GDM1 (cell line): ENCODE measurements at places on chromosomes 6 and 20.

GRCh38 chr6:3509336-3509735 lies 52.5 kb upstream of the SLC22A23 start:
- DNase-seq = no peak

- no peak for DNase-seq
Observed at GRCh38 chr6:170238741-170239565, 51.9 kb downstream of the DLL1 start.

DNA sequence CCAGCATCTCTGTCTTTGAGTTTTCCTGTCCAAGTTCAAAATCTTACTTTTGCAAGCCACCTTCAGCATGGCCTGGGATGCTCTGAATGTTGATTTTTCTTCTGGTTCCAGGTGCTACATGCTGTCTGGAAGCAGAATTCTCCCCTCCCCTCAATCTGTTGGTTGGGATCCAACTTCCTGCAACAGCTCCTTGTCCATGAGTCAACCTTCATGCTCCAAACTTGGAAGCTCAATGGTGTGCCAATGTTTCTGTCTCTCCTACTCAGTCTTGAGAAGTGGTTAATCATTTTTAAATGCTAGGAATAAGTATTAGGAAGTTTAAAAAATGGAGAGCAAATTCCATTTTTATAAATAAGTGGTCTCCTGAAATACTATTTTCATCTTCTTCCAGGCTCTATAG lies 33.2 kb upstream of the PLEKHG1 start:
- no peak for DNase-seq

GRCh38 chr20:45019027-45019761 lies 52.9 kb downstream of the STK4 start:
- DNase-seq = no peak

- DNase-seq = no peak
Observed at GRCh38 chr20:50625986-50626677, 65.2 kb downstream of the RIPOR3 start.

DNA sequence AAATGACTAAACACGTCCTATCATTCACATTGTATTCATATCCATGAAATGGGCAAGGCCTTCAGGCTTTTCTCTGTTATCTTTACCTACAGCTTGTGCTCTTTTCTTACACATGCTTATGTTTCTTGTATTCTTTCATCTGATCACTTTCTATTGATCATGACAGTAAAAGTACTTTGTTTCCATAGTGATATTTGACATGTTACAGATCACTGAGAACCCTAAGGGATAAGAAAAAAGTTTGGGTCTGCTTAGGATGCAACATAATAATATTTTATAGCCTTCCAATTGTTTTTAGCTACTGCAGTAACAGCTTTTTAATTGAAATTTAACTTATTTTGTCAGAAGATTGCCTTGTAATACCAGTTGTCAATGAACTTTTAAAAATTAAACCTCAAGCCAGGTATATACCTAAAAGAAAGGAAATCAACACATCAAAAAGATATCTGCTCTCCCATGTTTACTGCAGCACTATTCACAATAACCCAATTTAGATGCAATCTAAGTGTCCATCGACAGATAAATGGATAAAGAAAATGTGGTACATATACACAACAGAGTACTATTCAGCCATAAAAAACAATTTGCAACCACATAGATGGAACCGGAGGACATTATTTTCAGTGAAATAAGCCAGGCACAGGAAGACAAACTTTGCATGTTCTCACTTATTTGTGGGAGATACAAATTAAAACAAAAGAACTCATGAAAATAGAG lies 3.0 kb upstream of the SMIM8 start:
- DNase-seq = no peak

- no peak for DNase-seq
Observed at GRCh38 chr6:55448451-55448850, 121.2 kb downstream of the GFRAL start.

DNA sequence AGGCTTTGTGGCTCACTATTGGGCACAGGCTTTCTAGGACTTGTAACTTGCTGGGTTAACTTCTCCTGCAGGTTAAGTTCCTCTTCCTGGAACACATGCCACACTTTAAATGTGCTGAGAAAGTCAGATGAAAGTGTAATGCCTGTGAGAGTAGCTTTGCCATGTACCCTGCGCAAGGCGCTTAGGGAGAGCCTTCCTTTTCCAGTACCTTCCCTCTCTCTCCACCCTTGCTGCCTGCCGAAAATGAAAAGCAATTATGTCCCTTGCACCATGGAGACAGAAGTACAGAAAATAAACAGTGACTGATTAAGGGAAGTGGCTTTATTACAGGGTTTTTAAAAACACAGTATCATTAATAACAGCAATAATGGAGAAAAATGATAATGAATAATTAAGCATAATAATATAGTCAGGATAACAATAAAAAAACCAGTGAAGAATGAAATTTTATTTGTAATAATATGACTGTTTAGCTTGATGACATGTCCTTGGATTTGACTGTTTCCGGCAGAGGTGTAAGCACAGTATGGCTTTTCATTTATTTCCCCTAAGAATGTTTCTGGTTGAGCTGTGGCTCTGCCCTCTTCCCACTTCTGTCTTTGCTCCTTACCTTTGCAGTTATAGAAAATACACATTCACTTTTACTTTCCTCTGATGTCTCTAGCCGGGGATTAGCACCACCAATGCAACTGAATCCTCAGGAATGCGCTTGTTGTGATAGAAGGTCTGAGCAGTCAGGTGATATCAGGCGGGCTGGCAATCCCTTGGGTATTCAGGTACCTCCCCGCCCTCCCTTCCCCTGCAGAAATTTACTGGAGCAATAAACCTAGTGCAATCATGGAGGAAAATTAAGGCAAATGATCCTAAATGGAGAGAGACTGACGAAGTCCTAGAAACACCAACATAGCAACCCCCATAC lies 472.3 kb upstream of the CITED2 start:
- DNase-seq = peak; percentile 27

DNA sequence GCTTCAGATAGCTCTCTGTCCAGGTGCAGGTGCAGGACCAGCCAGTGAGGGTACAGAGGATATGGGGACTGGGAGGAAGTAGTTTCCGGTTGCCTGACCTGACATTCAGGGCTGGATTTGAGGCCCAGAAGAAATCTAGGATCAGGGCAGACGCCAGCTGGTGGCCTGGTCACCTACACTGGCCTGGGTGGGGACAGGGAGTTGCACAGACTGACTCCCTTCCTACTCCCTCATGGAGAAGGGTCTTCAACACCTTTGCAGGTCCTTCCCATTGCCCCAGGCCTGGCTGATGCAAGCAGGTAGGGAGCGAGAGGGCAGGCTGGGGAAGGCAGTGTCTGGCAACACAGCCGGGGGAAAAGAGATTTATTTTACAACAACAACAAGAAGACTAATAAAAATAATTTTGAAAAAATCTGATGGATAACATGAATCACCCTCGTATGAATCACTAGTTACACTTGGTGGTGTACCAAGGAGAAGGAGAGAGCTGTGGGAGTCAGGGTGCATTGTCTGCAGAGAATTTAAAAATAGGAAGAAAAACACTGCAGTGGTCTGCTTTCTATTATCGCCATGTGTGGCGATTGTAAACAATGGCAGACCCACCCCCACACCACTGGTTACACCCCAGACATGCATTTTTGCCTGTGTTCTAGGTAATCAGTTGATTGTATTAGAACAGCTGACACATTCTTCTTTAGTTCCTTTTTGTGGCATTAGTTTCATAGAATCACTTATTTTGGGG lies 62.3 kb upstream of the SNX9 start:
- no peak for DNase-seq

DNA sequence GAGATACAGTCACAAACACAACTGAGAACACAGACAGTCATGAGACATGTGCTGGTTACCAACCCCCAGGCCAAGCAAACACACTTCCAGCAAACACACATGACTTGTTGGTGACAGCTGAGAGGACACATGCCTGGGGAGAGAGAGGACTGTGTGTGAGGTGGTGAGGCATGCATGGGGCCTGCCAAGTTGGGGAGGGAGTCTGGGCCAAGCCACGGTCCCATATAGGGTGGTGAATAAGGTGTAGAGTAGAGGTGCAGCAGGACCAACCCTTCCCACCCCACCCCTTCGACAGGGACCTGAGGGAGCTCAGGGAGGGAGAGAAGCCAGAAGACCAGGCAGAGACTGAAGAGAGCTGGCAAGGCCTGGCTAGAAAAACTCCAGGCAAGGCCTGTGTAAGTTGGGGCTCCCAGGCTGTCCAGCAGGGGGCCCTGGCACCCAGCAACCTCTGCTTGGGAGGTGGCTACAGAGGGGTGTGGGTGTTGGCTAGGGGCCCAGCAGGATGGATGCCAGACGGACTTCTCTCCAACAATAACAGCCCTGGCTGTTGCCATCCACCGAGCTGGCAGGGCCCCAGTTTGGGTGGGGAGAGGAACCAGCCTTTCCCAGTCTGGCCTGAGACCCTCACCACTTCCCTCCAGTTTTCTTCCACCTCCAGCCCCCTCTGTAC lies 2.0 kb upstream of the SLC29A1 start:
- peak; percentile 62 for DNase-seq

DNA sequence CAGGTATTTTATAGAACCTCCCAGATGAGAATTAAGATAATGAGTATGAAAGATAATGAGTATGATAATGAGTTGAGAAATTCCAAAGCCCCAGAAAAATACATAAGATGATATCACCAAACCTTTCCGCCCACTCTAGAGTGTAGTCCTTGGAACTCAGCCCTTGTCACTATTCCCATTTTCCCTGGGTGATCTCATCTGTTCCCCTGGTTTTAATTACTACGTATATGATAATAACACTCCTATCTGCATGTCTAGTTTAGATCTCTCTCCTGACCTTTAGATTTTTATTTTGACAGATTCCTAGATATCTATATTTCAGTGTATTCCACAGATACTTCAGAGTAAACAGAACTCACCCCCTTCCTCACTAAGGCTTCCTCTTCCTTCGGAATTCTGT lies 51.0 kb upstream of the ASIP start:
- DNase-seq = no peak

DNA sequence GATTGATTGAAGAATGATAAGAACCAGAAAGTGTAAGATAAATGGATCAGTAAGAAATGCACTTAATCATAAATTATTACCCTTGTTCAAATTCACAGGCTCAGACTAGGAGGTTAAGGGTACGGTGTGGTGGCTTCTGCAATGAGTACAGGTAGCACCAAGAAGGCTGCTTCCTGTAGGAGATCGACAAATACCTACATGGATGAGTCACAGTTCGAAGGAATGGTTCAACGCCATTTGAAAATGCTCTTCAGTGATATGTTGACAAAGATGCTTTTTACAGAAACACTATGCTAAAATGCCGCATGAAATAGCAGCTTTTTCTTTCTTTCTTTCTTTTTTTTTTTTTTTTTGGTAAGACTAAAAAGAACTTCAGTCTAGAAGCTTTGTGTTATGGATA lies 116.2 kb downstream of the DTNBP1 start:
- DNase-seq = no peak

- DNase-seq = no peak
Observed at GRCh38 chr6:18506382-18507017, 119.3 kb downstream of the RNF144B start.

DNA sequence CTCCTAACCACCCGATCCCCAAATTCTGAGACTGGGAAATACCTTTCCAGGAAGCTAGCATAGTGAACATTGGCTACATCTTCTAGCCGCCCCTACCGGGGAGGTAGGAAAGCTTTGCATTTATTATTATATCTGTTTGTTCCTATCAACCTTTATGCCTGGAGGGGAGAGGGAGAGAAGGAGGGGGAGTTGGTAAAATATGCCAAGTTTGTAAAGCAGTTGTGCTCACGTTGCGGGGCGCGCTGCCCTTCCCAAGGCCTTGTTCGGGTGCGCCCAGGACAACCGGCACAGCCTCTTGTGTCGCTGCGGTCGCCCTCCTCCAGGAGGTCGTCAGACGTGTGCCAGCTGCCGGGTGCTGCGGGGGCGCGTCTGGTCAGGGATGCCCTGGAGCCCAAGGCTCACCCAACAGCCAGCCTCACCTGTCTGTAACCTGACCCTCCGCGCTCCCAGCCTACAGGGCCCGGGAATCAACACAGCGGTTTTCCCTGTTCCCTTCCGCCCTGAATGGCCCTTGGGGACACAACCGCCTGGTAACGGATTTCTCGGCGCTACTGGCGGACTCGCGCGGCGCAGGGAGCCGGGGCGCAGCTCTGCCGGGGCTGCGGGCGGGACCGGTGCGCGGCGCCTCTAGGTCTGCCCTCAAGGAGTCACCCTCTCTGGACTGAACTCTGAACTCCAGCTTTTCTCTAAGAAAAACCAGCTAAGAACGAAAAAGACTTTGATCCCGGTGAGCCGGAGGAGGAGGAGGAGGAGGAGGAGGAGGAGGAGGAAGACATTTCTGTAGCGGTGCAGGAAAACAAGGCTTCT lies 1.1 kb upstream of the OVOL2 start:
- DNase-seq = no peak

DNA sequence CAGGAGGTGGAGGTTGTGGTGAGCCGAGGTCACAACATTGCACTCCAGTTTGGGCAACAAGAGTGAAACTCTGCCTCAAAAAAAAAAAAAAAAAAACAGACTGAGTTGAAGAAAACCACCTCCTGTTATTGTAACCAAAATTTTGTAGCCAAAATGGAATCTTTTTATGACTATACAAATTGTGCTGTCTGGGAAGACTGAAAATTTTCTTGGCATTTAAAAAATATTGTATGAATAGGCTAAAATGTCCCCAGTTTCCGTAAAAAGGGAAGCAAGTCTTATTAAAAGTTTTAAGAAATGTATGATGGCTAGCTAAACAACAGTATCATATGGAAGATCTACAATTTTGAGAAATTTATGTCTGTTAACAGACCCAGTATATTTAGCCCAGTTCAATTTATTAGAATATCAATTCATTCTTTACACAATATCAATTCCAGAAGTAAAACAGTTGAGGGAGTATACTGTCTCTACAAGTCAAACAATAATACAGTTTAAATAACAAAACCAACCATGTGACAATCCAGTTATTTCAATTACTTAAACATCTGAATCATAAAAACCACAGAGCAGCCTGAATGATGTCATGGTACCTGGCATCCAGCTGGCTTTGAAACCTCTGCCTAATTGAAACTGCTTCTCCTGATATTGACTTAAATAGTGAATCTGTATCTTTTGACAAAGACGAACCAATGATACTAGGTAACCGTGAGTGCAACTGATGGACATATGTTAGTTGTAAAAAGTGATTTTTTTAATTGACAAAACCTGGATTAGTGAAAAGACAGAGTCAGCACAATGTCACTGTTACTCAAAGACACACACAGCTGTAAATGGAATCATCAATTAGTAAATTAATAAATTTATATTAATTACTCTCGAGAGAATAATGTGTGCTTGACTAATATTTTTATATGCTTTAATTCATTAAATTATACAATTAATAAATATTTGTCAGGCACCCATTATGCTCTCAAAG lies 166.6 kb upstream of the MARCKS start:
- no peak for DNase-seq

- DNase-seq = no peak
Observed at GRCh38 chr6:144139817-144140216, 10.5 kb upstream of the STX11 start.

- no peak for DNase-seq
Observed at GRCh38 chr6:3085074-3085473, 16.8 kb downstream of the RIPK1 start.

GRCh38 chr20:59217173-59217572 lies 53.6 kb downstream of the ZNF831 start:
- no peak for DNase-seq
